ENCODE measurements at places on chromosomes 5 and 9. TPM values are rescaled to one million over a fixed set of nuclear protein-coding genes. Genes with fewer than 3 reads are reported as not detected.

DNA sequence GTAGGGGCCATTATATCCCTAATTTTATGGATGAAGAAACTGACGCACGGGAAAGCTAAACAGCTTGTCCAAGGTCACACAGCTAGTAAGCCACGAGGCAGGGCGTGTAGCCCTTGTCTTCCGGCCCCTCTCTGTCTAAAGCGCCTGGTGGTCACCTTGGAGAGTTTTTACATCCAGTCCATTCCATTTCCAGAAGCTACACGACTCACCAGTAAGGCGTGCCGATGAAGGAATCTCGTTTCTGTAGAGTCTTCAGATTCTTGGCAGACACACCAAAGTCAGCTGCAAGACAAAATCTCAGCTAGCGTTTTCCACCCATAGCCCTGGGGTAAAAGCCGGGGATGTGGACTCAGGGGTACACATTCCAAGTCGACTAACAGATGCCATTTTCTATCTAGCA is 80.5 kb downstream of the STK10 start:
- DNase-seq = peak; percentile 68

The LCN10 gene
- total RNA-seq = not detected

DNA sequence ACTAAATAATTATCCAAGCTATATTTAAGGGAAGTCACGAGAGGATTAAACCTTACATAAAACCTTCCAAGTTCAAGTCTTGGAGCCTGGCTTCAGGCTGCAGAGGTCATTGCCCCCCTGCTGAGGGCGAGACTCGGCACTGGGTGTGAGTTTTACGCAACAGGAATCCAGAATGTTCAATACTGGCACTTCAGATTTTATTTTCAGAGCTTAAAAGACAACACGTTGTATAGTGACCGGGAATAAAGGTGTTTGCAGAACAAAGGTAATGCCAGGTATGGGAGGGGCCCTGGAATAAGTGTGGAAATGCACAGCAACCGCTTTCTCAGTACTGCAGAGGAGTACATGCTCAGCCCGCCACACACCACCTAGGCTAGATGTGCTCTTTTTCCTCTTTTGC is 207.0 kb downstream of the GAPVD1 start:
- no peak for DNase-seq

DNA sequence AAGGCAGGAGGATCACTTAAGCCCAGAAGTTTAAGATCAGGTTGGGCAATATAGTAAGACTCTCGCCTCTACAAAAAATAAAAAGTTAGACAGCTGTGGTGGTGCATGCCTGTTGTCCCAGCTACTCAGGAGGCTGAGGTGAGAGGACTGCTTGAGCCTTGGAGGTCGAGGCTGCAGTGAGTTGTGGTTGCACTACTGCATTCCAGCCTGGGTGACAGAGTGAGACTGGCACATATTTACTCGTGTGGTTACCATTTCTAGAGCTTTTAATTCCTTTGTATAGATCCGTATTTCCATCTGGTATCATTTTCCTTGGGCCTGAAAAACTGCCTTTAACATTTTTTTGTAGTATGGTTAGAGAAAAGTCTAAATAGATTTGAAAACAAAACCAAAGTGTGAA is 7.8 kb downstream of the IL6ST start:
- no peak for DNase-seq

DNA sequence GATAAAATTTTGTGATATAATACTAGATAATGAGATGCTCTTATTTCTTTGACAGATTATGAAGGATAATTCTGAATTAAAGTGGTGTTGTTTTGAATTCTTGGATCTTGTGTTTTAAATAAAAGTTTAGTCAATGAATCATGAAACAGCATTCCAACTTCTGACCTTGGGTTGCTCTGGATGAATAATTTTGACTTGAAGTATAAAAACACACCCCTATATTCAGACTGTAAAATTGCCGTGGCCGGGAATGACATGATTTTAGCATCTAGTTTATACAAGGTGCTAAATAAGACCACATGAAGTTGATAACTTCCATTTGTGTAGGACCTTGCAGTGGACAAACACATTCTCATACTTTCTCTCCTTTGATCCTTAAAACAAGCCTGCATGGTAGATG is 67.2 kb upstream of the DAP start:
- DNase-seq = peak; percentile 24

DNA sequence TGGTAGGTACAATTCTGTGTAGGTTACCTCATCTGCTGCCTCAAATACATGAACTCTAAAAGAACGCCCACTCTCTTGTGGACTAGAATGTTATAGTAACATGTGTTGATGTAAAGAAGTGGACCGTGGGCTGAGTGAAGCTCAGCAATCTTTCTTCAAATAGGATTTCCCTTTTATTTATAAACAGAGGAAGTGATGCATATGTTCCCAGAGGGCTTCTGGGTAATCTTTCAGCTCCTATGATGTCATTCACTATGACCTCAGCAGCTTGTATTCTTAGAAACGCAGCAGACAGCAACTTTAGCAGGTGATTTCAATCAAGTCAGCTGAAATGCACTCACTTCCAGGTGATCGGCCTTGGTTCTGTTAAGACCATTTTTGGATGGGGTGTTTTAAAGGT is 14.4 kb downstream of the F2RL2 start:
- DNase-seq = no peak

The MEIKIN gene
- total RNA-seq = not detected

The CCL27 gene
- total RNA-seq = not detected

The CHSY3 gene
- total RNA-seq = not detected

The NEURL1B gene
- 10.1 TPM for total RNA-seq

The HK3 gene
- total RNA-seq = not detected

- DNase-seq = no peak
Measured at GRCh38 chr5:68738841-68739240, 355.0 kb upstream of the SLC30A5 start.

DNA sequence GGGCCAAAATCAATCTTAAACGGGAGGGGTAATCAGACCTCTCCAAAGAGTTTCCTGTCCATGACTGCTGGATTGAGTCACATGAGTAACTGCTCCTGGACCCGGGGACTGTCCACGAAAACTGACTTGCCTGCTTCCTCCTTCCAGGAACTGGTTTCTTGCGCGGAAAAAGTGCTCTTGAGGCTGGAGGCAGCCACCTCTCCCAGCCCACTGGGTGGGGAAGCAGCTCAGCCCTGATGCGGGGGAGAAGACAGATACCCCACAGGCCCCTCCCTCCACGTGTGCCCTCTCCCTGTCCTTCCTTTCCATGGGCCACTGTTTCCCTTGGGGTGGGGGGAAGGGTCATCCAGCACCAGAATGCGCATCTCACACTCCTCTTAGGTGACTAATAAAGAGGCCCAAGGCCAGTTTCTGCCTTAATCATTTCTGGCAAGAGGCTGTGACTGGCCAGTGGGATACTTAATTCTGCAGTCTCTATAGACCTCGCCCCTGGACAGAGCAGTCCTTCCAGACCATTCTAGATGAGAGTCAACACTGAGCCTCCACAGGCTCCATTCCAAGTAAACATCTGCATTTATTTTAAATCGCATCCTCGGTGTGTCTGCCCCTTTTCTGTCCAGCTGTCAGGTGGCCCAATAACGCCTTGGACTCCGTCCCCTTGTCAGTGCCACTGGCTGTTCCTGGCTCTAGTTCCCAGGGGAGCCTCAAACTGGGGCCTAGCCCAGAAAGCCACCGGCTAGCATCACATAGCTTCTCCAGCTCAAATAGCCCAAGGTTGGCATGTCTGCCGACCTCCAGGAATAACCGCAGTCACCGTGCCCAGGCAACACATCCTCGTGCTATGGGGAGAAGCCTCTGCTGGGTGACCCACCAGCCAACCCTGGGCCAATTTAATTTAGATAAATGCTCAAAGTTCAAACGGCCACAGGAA is 12.0 kb downstream of the REXO4 start:
- no peak for DNase-seq

The TMOD1 gene
- 0.47 TPM for total RNA-seq

The CCNO gene
- 0.89 TPM for total RNA-seq

The SPINK7 gene
- not detected for total RNA-seq

- no peak for DNase-seq
Measured at GRCh38 chr5:29780401-29780800, 1413.1 kb upstream of the CDH6 start.

The PNPLA7 gene
- not detected for total RNA-seq

GRCh38 chr5:3107156-3107611 is 355.7 kb upstream of the IRX2 start:
- DNase-seq = no peak

GRCh38 chr9:77802515-77803293 is 154.6 kb upstream of the GNA14 start:
- DNase-seq = no peak

The IL9 gene
- not detected for total RNA-seq

The FBXL7 gene
- 9.4 TPM for total RNA-seq

All from MG63 (cell line).